ENCODE measurements at places on chromosomes 6 and 20. TPM values are rescaled to one million over a fixed set of nuclear protein-coding genes. Genes with fewer than 3 reads are reported as not detected.
A peak's percentile ranks its signal among the peaks of the same experiment; 100 is the strongest.

Gene CRIP3
- 1.6 TPM for total RNA-seq

Gene SNAP91
- not detected for total RNA-seq

Gene PRSS35
- 3.3 TPM for total RNA-seq

Gene CNBD2
- 2.8 TPM for total RNA-seq

Gene KCNK16
- not detected for total RNA-seq

- no peak for DNase-seq
These were observed 7.7 kb upstream of the CLIC5 start for GRCh38 chr6:46023216-46023915.

DNA sequence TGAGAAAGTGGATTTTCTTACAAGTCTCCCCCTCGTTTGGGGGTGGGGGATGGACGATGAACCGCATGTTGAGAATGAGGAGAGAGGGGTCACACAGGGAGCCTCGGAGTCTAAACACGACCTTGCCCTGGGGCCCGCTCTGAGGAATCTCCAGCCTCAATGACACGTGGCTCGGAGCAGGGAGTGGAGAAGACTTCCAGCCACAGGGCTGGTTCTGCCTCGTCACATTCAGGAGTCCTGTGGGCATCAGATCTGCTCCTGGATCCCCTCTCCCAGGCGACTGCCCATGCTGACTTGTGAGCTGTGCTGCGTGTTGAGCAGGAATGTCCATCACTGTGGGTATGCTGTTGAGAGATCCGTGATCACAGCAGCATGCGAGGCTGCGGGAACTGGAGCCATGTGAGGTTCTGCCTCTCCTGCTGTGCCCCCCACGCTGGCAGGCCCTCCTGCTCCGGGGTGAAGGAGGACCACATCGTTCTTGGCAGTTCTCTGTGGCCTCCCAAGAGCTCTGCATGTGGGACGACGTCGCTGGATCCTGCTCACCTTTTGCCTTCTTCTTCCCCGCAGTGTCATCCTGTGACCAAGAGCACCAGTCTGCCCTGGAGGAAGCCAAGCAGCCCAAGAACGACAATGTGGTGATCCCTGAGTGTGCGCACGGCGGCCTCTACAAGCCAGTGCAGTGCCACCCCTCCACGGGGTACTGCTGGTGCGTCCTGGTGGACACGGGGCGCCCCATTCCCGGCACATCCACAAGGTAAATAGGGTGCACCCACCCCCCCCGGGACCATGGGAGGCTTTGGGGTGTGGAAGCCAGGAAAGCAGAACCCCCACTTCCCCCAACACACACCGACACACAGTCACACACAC, 157.5 kb downstream of the SMOC2 start:
- DNase-seq, result no peak

GRCh38 chr20:64101731-64102621, 5.4 kb downstream of the NPBWR2 start:
- DNase-seq, result peak; percentile 76

- no peak for DNase-seq
These were observed 6.3 kb upstream of the NAA20 start for GRCh38 chr20:20010639-20011500.

- no peak for DNase-seq
These were observed 19.2 kb downstream of the SRSF3 start for GRCh38 chr6:36613200-36613995.

DNA sequence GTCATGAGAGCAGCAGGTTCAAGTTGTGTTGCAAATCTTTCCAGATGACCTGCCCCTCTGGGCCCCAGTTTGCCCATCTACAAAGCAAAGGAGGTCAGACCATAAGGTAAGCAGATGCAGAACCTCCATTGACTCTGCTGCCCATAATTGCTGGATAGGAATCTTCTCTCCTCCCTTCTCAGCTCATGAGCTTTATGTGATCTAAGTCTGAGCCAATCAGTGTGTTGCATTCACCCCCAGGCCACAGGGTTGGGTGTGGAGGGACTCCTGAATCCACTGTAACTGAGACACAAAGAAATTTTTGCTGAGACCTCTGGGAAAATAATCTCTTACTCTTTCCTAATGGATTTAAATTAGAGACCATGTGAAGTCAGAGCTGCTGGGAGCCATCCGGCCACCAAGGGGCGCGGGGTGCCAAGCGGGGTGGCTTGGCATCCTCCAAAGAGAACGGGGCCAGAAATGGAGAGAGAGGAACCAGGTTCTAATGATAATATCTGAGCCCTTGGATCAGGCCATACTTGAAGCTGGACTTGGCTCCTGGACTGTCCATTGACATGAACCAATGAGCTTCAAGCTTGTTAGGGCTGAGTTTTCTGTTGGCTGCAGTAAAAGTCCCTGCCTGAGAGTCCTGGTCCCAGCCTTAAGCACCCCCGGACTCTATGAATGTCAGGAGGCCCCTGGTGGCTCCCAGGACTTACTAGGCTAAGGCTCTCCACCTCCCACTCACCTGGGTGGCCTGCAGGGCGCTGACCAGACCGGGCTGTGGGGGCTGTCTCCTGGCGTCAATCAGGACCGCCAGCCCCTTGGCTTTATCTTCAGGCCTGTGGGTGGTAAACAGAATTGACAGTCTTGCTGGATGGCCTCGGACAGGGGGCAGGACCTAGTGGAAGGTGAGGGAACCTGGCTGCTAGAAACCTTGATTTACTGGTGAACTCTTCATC, 32.8 kb downstream of the KIAA1755 start:
- DNase-seq, result no peak

DNA sequence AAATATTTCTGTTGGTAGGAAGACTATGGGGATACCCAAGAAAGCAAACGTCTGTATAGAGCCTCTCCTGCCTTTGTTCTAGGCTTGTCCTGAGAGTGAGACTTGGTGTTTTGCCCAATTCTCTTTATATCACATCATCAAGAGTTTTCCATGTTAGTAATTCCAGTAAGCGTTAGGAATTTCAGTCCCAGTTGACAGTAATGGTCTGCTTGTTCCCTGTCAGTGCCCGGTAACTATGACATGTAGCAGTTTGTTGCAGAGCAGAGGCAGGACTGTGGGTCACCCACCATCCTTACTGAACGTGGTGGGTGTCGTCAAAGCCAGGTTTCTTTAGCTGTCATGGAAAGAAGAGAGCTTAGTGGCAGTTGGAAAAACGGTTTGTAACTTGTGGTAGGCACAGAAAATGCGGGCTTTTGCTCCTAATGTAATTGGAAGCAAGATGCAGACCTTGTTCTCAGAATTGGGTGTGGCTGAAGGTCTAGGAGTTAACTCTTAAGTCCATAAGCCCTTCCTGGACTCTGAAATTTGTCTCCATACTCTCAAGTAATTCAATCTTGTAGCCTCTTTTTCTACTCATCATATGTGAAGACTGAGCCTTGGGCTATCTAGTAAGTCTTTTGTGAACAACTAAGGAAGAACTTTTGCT, 188.8 kb downstream of the TMEM242 start:
- DNase-seq, result no peak

DNA sequence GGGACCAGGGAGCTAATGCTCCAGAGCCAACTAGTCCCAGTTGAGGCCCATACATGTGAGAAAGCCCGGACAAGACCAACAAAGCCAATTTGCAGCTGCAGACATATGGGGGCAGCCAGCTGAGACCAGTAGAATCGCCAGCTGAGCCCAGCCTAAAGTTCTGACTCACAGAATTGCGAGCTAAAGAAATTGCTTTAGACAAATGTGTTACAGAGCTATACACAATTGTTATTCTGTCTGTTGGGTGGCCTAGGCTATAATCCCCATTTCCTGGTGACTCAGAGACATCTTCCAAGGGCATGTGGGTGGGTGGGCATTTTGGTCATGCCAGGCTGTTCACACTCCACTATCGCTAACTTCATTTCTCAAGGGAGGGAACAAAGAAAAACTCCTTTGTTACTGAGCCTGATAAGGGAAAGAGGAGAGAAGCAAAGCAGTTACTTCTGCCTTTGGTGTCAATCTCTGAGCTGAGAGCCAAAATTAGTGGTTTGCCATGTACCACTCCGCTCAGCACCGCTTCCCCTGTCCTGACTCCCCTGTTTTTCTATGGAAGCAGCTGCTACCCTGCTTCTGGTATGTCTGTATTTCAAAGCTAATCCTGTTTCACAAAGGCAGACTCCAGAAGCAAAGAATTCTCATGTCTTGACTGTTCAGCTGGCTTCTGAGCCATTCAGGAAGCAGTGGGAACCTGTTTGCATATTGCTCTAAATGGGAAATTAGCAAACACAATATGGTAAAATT, 26.1 kb downstream of the SCP2D1 start:
- DNase-seq, result no peak

DNA sequence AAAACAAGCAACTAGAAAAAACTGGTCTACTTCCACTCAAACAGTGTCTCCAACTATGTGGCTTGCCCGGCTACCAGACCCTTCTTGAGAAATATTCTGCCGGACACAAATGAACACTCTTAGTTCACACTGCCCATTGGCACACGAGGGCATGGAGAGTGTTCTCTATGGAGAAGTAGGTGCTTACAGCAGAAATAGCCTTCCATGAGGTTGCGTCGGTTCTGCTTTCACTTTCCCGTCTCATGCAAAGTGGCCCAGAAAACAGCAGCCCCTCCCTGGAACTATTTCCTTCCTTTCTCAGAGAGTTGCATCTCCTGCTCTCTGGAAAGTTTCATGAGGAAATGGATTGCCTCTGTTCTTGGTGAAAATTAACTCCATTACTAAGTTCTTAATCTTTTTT, 9.5 kb upstream of the HLA-DOA start:
- DNase-seq, result no peak

DNA sequence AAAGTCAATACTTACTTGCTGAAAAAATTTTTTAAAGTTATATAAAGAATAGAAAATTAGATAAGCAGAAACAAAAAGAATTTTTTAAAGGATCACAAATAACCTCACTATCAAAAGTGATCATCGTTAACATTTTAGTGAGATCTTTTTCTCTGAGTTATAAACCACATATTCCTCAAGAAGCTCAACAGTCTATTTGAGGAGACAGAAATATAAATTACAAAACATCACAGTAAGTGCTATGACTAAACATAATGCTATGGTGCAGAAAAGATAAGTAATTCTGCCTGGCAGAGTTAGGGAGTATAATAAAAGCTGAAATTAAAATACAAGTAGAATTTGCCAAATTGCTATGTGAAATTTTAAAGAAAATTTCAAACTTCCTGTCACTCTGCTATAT, 226.7 kb downstream of the LMBRD1 start:
- no peak for DNase-seq

GRCh38 chr6:40627316-40627715, 40.2 kb upstream of the LRFN2 start:
- DNase-seq, result no peak

DNA sequence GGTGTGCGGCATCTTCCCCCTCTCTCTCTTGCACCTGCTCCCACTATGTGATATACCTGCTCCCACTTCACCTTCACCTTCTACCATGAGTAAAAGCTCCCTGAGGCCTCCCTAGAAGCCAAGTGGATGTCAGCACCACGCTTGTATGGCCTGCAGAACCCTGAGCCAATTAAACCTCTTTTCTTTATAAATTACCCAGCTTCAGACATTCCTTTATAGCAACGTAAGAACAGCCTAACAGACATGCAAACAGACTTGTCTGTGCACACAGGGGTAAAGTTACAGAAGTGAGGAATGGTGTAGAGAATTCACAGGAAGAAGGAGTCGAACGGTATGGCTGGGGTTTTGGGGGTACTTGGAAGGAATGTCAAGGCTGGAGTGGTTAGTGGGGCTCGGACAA, 14.8 kb upstream of the TGM2 start:
- DNase-seq, result no peak

DNA sequence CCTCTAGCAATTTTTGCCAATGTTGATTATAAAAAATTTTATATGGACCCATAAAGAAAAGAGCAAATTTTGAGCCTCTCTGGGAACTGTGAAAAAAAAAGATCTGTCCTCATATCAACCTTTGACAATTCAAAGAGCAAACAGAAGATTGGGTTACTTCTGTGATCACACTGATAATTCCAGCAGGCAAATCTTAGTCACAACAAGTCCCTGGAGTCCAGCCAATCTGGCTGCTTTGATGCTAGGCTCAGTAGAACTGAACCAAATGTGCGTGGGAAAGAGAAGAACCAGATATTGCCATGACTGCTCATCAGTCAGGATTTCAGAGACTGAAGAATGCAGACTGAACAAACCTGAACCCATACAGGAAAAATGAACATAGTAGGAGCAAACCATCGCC, 438.4 kb upstream of the FLRT3 start:
- DNase-seq, result no peak

DNA sequence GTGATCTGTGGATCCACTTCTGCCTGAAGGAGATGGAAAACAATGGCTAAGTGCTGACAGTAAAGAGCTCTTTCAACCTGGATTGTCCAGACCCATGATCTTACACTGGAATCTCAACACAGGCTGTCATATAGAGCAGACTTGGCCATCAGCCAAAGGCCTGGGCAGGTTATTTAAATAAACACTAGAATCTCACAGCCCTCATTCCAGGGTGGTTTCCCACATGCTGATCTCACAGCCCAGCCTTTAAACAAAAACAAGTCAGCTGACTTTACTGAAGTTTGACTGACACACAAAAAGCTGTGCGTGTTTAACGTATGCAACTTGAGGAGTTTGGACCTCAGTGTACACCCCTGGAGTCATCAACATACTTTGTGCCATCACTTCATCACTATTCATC, 28.4 kb downstream of the SYNDIG1 start:
- DNase-seq, result no peak
